ENCODE measurements at places on chromosomes 16 and 17.
A peak's percentile ranks its signal among the peaks of the same experiment; 100 is the strongest.

- no peak for DNase-seq
These were observed at the start of gene GPR179 for GRCh38 chr17:38343608-38344419. Gene GPR179 (minus strand): TSS chr17:38343956. CDS start chr17:38343789, 167 bp downstream.

- no peak for DNase-seq
These were observed 148.0 kb downstream of the KCNJ12 start for GRCh38 chr17:21524211-21524591.

DNA sequence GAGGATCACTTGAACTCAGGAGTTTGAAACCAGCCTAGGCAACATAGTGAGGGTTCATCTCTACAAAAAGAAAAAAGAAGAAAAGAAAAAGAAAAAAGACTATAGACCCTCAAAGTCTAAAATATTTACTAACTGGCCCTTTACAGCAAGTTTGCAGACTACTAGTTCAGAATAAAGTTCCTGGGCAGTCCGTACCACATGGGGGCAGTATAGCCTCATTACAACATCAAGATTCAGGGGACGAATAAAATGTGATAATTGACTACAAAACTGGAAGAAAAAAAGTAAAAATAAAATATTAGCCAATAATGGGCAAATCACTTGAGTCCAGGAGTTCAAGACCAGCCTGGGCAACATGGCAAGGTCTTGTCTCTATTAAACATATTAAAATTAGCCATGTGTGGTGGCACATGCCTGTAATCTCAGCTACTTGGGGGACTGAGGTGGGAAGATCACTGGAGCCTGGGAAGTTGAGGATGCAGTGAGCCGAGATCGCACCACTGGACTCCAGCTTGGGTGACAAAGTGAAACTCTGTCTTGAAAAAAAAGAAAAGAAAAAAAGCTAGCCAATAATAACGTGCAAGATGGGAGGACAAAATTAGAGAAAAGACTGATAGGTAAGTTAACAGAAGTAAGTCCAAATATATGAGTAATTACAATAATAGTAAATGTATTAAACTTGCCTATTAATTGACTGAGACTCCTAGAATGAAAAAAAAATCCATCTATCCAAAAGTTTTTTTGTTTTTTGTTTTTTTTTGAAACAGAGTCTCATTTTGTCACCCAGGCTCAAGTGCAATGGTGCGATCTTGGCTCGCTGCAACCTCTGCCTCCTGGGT, 129.4 kb upstream of the SEC14L1 start:
- peak; percentile 55 for DNase-seq

DNA sequence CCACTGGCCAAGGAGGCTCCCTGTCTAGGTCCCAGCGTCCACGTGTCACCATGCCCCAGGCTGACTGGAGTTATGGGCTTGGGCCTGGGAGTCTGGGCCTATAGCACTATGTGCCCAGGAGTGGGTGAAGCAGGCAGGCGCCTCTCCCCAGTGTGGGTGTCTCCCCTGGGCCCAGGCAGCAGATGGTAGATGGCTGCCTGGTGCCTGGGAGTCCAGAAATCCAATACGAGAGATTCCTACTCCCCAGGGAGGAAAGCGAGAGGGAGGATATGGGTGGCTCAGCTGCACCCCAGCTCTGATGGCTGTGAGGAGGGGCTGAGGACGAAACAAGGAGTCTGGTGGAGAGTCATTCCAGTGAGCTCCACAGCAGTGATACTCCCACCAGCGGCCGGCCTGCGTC, 5.0 kb downstream of the KCNH6 start:
- DNase-seq, result no peak

GRCh38 chr16:47258874-47259461, 115.2 kb upstream of the NETO2 start:
- no peak for DNase-seq

GRCh38 chr17:57092171-57092570, 7.1 kb downstream of the AKAP1 start:
- DNase-seq, result no peak

- DNase-seq, result no peak
These were observed 32.1 kb downstream of the CDK5RAP3 start for GRCh38 chr17:48002916-48003416.

DNA sequence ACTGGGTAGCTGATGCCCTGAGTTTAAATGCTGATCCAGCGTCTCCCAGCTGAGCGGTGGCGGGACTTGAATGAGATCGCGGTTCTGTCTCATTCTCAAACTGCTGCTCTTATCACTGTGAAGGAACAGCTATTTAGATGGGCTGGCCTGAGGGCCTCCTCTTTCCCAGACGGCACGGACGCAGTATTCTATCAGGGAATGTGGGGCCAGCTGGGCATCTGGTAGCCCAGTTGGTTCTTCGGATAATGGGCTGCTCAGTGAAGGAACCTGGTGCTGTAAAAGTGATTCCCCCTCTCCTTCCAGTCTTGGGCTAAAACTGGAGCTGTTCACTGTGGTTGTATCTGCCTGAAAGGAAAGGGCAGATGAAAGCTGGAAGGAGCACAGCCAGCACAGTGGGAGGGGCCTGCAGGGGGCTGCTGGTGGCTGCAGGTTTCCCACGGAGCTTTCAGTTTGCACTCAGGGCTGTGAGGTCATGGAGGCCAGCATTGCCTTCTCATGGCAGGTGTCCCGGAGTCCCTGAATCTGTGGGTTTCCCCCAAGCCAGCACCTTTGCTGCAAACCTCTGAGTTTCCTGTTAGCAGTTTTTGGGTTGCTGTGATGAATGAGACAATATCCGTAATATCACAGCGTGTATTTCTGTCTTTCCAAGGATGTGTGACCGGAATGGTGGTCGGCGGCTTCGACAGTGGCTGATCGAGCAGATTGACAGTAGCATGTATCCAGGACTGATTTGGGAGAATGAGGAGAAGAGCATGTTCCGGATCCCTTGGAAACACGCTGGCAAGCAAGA, 3.6 kb downstream of the IRF8 start:
- peak; percentile 80 for DNase-seq

DNA sequence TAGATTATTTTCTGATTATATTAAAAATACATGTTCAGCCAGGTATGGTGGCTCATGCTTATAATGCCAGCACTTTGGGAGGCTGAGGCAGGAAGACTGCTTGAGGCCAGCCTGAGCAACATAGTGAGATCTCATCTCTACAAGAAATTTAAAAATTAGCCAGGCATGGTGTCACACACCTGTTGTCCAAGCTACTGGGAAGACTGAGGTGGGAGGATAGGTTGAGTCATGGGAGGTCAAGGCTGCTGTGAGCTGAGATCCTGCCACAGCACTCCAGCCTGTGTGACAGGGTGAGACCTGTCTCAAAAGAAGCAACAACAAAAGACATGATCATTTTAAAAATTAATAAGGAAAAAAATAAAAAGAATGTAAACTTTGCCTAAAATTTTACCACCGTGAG, 40.7 kb downstream of the PRAC1 start:
- no peak for DNase-seq

DNA sequence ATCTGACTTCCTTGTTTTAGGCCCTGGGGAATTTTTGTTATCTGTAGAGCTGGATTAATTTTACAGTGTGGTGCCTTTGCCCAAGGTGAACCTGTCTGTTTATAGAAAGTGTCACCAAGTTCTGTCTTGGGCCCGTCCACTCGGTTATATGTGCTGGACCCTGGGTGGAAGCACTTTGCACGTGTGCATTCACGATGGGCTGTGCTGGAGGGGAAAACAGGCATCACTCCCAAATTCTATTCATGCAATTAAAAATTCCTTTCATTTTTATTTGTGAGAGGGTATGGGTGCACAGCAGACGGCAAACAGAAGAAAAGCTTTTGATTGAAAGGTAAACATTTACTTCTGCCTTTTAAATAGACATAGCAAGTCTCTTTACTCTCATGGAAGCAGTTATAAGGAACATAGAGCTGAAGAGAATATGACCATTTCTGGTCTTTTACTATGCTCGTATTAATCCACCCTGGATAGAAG, 101.2 kb downstream of the WWOX start:
- no peak for DNase-seq

DNA sequence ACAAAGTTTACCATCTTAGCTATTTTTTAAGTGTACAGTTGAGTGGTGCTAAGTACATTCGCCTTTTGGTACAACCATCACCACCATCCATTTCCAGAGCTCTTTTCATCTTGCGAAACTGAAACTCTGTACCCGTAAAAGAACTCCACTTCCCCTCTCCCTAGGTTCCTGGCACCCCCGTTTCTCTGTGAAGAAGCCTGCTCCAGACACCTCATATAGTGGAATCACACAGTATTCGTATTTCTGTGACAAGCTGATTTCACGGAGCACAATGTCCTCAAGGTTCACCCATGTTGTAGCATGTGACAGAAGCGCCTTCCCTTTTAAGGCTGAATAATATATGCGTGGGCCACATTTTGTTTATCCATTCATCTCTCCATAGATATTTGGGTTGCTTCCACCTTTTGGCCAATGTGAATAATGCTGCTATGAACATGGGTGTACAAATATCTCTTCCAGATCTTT, 54.2 kb upstream of the MAP3K14 start:
- no peak for DNase-seq

DNA sequence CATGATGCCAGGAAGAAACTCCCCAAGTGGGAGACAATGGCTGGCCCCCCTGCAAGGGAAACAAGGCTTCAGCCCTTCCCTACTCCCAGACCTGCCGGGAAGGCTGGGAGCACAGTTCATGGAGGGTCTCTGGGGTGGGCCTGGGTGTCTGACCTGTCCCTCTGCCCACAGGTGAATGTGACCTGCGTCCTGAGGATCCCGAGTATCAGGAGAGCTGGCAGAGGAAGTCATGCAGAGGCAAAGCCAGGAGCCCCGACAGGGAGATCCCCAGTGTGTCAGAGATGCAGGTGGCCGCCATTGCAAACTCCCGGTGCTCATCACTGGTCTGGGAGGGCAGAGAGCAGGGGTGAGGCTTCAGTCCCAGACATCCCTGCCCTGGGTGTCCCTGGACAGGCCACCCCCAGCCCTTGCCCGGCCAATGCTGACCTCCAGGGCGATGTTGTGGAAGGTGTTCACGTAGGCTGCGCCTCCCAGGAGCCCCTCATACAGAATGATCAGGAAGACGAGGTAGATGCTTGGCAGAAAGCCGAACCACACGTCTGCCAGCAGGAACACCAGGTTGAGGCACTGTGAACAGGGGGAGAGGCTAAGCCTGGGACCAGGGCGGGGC, 5.3 kb upstream of the NPIPB7 start:
- no peak for DNase-seq

DNA sequence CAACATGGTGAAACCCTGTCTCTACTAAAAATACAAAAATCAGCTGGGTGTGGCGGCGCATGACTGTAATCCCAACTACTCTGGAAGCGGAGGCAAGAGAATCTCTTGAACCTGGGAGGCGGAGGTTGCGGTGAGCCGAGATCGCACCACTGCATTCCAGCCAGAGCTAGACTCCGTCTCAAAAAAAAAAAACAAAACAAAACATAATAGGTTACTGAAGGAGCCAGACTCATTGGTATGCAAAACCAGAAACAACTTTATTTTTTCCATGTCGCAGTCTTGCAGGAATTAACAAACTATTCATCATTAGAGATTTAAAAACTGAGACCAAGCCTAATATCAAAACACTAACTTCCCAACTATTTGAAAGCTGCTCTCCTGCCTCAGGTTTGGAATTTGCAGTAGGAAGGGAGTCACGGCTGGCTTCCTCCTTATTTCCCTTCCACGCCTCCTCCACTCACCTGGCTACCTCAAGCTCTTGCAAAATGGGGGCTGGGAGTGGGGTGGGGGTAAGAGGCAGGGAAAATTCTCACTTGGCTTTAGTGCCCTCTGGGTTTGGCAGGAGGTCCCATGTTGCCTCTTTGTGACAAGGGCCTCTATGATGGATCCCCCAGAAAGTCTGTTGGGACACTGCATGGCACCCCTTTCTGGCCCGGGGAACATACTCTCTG, 34.1 kb upstream of the MYH10 start:
- DNase-seq, result no peak

DNA sequence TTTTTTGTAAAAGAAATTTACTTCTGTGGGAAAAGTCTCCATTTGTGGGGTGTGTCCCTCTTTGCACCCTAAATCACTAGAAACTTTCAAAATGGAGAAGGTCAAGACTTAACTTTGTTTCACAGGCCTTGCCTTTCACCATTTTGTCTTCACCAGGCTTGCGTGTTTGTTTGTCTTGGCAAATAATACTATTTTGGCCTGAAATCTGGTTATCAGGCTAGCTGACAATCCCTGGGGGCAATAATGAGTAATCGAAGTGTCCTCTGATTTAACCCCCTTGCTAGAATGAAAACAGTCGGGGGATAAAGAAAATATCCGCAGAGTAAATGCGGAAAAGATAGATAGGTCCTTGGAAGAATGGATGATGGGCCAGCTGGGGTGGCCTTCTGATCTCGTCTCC, 34.5 kb downstream of the SLC39A11 start:
- DNase-seq, result no peak

- no peak for DNase-seq
These were observed 3.4 kb upstream of the NTN3 start for GRCh38 chr16:2467528-2468232.

- DNase-seq, result no peak
These were observed 15.0 kb downstream of the SKA2 start for GRCh38 chr17:59139939-59140338.
